Posterior vena cava (tissue), 2 donors: ENCODE measurements at places on chromosomes 1 and 21. TPM values are rescaled to one million over a fixed set of nuclear protein-coding genes. Genes with fewer than 3 reads are reported as not detected.

GRCh38 chr1:116693759-116694480 lies 26.4 kb upstream of the IGSF3 start:
- peak; percentile 85 for DNase-seq

CDCA8 gene
- total RNA-seq = 0.42 TPM

DNA sequence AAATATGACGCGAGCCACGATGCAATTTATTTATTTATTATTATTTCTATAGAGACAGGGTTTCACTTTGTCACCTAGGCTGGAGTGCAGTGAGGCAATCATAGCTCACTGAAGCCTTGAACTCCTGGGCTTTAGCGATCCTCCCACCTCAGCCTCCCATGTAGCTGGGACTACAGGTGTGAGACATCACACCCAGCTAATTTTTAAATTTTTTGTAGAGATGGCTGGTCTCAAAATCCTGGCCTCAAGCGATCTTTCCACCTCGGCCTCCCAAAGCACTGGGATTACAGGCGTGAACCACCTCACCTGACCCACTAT lies 63.6 kb downstream of the IRF2BP2 start:
- DNase-seq = no peak

PROK1 gene
- total RNA-seq = 0.32 TPM

DNA sequence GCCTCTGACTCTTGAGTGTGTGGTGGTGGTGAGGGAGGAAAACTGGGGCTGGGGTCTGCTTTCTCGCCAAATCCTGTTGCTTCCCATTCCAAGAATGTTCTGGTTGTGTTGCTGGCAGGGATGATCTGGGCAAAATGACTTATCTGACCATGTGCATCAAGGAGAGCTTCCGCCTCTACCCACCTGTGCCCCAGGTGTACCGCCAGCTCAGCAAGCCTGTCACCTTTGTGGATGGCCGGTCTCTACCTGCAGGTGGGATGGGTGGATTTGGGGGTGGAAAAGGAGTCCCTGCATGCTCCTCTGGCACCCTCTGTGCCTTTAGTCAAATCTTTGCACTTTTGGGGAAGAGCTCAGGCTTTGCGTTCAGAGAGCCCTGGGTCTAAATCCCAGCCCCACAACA lies 18.1 kb downstream of the CYP4B1 start:
- no peak for DNase-seq

GPR3 gene
- total RNA-seq = 0.37 TPM

OR2L3 gene
- not detected for total RNA-seq

- peak; percentile 68 for DNase-seq
Observed at GRCh38 chr21:46152927-46153246, 2.5 kb downstream of the FTCD start.

DNA sequence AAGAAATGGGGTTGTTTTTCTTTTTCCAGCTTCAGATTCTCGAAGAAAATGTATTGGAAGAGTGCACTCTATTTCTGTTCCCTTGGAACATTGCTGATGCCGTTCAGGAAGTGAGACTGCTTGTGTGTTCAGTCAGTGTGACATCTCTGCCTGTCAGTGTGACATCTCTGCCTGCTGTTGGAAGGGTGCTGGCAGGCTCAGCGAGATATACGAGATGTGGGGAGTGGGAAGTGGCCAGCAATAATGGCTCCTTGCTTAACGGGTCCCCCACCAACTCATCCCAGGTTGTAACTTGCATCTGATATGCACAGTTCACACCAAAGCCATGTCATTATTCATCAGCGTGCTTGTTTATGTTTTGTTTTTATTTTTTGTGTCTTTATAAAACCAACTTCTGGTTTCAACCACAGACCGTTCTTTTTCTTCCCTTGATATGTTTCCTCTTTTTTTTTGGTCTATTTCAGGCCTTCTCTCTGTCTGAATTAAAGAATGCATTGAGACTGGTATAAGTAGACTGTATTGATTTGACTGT lies 145.4 kb downstream of the GALNT2 start:
- no peak for DNase-seq

DNA sequence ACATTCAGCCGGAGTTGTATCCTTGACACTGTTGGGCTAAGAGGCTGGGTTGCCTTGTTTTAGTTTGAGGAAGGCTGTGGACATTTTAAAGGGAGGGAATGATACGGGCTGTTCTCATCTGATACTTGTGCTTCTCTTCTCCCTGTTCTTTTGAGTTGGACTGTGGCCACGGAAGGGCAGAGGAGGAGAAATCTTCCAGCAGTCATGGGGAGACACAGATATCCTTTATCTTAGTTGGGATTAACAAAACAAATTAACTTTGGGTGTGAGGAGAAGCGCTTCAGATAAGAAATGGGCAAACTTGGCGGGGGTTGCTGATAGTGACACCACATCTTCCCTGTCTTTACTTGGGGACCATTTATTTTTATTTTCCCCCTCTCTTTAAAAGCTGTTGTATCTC lies 138.8 kb downstream of the ROR1 start:
- DNase-seq = no peak

- DNase-seq = peak; percentile 47
Observed at GRCh38 chr1:223219318-223219635, 76.2 kb upstream of the TLR5 start.

DNA sequence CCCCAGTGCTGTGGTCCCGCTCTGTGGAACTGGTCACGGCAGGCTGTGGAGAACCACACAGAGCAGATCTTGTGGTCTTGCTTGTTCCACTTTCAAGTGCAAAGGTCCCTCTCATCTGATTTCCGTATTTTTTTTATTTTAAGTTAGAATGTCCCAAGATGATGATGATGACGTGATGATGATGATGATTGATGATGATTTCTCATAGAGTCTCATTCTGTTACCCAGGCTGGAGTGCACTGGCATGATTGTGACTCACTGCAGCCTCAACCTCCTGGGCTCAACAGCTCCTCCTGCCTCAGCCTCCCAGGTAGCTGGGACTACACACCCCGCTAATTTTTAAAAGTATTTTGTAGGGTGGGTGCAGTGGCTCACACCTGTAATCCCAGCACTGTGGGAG lies 12.2 kb downstream of the EVA1C start:
- no peak for DNase-seq

VCAM1 gene
- total RNA-seq = 24.2 TPM

DNA sequence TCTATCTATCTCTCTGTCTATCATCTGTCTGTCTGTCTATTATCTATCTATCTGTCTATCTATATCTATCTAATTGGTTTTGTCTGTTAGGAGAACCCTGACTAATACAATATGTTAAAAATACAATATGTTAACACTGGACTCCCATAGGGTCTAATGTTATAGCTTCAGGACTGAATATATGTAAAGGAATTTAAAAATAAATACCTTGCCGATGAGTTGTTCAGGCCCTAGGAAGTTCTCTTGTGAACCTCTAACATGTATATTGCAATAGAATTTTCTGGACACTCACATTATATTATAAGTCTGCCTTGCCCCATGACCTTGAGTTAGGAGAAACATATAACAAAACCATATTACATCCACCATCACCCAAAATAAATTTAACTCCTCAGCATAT lies 900.6 kb downstream of the NCAM2 start:
- DNase-seq = no peak

DNA sequence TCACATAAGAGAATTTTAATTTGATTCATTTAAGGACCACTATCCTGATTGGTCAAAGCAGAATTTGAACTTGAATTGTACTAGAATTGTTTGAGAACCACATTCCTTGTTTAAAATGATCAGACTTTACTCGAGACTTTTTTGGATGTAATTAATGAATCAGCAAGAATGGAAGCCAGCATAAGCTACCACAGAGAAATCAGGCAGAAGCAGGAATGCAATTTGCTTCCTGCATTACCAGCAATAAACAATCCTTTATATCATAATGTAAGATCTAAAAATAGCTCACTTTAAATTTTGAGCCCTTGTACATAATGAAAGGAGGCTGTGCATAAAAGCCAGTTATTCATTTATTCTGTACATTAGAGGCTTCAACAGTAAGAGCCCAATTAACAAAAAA lies 119.8 kb upstream of the BACE2 start:
- no peak for DNase-seq

BCL2L15 gene
- 0.57 TPM for total RNA-seq

GRCh38 chr1:53532912-53533311 lies 73.7 kb downstream of the DMRTB1 start:
- DNase-seq = no peak

PDPN gene
- 28.5 TPM for total RNA-seq

DNA sequence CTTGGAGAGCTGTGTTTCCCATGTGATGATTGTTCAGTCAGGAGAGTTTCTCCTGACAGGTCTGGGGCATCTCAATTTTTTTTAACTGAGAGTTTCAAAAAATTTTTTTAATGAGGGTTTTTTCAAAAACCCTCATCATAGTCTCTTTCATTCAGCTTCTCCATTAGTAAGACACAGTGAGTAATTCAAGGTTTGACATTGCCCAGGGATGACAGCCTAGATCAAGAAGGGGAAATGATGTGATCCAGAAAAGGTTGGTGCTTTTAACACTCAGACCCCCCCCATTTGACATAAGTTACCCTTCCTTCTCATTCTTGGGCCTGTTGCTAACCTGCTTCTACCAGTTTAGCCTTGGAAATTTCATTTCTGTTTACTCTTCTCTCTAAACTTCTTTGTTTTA lies 189.4 kb upstream of the HOOK1 start:
- no peak for DNase-seq

GRCh38 chr1:15272009-15272781 lies 25.2 kb downstream of the FHAD1 start:
- DNase-seq = no peak

GRCh38 chr1:24541711-24542346 lies 14.1 kb upstream of the NCMAP start:
- DNase-seq = no peak

DNA sequence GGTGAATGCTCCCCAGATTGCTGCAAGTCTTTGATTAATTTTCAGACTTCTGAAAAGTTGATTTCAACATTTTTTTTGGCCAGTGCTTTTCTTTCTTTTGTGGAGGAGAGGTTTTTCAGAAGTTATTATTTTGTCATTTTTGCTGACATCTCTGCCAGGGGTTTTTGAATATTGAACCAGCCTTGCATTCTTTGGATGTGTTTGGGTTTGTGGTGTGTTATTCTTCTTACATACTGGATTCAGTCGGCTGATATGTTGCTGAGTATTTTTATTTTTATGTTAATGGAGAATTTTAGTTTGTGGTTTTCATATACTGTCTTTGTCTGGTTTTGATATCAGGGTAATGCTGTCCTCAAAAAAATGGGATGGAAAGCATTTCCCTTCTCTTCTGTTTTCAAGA lies 25.3 kb downstream of the OBSCN start:
- no peak for DNase-seq

SLC35F3 gene
- not detected for total RNA-seq
